Inflammatory macrophage treated with lipopolysaccharide for 1 hour (primary cell): ENCODE measurements at places on chromosomes 1 and 21.

DNA sequence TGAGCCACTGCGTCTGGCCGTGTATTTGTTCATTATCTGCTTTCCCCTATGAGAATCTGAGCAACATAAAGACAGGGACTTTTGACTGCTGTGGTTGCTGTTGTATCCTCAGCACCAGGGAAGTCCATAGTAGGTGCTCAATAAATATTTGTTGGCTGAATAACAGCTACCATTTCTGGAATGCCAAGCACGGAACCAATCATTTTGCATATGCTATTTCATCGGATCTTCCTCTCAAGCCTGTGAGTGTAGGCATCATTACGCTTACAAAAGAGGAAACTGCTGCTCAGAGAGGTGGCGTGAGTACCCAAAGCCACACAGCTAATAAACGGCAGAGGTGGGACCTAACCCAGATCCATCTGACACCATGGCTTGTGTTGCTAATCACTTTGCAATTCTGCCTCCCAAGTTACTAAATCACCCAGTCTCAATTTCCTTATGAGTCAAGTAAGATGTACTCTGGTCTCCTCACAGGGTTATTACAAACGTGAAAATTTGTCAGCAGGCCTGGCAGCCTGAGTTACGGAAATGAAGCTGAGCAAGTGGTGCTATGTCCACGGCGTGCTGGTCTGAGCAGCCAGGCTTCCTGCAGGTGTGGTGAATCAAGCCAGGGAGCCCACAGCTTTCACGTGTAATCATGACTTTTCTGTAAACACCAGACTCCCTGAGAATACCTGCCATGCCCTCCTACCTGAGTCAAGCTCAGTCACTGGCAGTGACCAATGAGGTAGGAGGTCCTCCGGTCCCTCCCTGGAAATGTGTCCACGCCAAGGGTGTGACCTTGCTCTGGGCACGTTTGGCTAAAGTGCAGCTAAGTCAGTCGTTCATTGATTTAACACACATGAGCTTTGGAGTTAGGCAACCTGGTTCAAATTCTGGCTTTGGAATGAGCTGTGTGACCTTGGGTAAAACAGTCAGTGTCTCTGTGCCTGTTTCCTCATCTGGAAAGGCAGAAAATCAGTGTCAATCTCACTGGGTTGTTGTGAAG is 4.8 kb upstream of the RHCE start:
- DNase-seq = no peak

- no peak for DNase-seq
These were observed 10.8 kb upstream of the EXTL1 start for GRCh38 chr1:26010825-26011224.

DNA sequence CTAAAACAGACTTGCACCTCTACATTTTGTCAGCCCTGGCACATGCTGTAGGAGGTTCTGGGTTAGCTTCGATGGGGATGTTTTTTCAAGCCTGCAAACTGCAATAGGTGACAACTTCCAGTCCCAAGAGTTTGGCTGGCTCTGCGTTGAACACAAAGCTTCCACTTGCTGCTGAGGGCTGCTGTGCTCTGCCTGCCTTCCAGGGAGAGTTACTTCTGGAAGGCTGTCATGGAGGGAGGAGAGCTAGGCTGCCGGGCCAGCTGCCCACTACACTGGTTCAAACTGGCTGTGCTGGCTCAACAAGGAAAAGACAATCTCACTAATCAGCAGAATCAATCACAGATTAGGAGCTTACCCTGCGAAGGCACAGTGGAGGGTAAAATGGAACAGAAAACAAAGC is 46.7 kb upstream of the PPP2R5A start:
- no peak for DNase-seq

GRCh38 chr1:8662380-8663072 is 154.9 kb downstream of the RERE start:
- no peak for DNase-seq

DNA sequence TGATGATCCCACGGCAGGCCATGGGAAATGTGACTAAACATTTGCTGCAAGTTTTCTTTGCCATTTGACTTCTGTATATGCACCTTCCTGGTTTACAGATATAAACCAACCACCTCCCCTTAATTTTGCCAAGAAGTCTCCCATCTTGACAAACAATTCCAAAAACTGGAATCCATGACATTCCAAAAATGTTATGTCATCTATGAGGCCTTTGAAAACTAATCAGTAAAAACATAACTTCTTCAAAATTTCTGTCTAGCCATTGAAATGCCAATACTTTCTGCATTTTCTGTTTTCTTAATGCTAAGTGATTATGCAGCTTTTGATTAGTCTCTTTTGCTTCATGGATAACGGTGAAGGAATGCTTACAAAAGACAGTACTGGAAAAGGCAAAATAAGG is 84.1 kb downstream of the LYST start:
- no peak for DNase-seq

- no peak for DNase-seq
These were observed 70.8 kb downstream of the DTL start for GRCh38 chr1:212106286-212106792.

- no peak for DNase-seq
These were observed 13.0 kb downstream of the ADGRL2 start for GRCh38 chr1:81813691-81814090.

GRCh38 chr1:175742790-175743459 is 470 bp downstream of the TNR start:
- no peak for DNase-seq

- DNase-seq = peak; percentile 53
These were observed 11.5 kb downstream of the MCL1 start for GRCh38 chr1:150567717-150568593.

DNA sequence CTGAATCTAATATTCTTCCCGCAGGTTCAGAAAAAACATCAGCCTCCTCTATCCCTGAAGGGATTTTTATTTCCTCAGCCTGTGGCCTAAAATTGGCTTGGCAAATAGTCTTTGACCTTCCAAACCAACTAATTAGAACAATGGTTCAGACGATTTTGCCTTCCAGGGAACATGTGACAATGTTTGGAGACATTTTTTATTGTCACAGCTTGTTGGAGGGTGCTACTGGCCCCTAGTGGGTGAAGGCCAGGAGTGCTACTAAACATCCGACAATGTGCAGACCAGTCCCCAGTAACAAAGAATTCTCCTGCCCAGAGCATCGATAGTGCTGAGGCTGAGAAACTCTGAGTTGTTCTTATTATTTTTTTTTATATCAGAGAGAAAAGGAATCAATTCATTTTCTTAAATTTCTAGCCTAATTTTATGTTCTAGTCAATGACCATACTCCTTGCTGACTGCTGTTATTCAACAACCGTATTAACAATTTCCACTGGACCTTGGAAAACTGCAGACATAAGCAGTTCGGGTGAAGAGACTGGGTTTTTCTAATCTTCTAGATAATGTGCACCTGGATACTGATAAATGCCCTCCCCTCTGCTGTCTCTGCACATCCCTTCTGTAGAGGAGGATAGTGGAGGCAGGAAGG is 280.7 kb downstream of the LMX1A start:
- no peak for DNase-seq
